ENCODE measurements at places on chromosomes 3 and 15.
A peak's percentile ranks its signal among the peaks of the same experiment; 100 is the strongest.

DNA sequence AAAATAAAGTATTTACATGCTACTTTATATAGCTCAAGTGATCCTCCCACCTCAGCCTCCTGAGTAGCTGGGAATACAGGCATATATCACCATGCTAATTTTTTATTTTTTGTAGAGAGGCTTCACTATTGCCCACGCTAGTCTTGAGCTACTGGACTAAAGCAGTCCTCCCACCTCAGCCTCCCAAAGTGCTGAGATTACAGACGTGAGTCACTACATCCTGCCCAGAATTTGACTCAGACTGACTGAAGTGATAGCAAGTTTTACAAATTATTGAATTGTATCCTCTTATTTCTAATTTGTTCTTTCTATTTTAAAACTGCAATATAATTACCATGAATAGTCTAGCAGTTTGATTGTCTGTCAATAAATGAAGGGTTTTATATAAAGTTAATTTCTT is 210.3 kb upstream of the CGNL1 start:
- no peak for DNase-seq

- no peak for DNase-seq
These were observed 452.4 kb downstream of the SHQ1 start for GRCh38 chr3:72395776-72396311.

DNA sequence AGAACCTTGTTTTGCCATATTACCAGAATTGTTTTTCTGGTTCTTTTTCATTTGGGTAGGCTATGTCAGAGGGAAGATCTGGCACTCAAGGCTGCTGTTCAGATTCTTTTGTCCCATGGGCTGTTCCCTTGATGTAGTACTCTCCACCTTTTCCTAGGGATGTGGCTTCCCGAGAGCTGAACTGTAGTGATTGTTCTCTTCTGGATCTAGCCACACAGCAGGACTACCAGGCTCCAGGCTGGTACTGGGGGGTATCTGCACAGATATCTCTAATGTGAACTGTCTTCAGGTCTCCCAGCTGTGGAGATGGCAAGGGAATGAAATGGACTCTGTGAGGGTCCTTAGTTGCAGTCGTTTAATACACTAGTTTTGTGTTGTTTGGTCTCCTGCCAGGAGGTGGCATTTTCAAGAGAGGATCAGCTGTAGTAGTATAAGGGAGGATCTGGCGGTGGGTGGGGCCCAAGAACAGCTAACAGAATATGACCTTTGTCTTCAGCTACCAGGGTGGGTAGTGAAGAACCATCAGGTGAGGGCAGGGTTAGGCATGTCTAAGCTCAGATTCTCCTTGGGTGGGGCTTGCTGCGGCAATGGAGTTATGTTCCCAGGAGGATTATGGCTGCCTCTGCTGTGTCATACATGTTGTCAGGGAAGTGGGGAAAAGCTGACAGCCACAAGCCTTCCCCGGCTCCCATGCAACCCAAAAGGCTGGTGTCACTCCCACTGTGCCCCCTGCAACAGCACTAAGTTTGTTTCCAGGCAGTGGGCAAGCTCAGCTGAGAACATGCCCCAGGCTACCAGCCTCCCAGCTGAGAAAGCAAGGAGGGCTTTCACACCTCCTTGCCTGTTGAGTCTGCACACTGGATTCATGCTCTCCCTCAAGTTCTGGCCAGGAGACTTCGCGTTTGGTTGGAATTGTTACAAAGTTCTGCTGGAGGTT is 252.5 kb downstream of the ISL2 start:
- DNase-seq, result no peak

- no peak for DNase-seq
These were observed 200.2 kb upstream of the GOLGA6L4 start for GRCh38 chr15:84035399-84035766.

DNA sequence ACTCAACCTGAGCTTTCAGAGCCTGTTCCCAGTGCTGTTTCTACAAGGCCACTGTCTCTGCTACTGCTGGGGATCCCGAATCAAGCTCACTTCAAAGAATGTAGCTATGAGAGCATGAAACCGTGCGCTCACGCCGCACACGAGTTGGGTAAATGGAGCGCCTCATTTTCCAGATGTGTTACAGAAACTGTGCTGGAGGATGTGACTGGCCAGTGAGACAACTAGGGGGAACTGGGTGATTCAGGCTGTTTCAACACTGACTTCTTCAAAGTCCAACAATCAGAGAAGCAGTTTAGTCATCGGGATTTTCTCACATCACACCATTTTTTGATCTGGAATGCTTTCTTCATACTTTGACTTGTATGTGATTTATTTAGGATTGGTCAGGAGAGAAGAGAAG is 3.5 kb downstream of the ZNF710 start:
- DNase-seq, result no peak

DNA sequence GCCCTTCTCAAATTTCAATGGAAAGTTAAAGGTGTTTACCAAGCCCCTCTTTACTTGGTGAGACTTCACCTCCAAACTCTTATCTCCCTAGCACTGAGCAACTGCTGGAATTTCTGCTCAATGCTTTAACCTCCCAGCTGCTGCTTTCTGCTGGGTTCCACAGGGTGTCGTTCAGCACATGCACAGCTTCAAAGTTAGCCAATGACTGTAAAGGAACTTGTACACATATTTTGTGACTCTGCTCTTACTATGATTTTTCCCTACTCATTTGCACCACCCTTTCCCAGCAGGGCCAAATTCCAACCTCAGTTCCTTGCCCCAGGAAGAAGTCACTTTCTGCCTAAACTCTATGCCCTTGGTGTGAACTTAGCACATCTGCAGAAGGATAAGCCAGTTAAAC is 89.7 kb downstream of the ULK4 start:
- no peak for DNase-seq

DNA sequence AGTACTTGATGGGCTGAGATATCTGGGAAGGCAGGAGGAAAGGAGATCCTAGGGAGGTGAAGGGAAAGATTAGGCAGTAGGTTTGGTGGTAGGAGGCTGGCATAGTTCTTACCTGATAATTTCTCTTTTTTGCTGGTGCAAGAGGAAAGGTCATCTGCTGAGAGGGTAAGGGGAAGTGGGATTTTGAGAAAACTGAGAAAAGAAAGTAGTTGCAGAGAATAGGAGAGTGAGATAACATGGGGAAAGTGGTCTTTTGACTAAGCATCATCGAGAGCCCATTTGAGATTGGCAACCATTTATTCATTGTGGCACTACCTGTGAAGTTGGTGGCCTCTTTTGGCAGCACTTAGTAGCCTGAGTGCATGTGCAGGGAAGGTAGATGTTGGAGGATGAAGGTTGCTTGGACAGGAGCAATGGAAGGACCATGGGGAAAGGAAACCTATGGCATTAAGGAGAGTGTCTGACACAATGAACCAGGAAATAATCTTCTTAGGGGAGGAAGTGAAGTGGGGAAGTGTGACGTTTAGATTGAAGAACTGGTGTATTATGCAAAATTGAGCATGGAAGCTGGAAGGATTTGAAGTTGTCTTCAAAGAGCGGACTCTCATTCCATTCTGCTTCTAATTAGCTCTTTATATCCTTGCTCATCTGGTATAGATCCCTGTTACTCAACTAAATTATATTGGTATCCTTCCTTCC is 21.9 kb upstream of the USP13 start:
- DNase-seq, result no peak

DNA sequence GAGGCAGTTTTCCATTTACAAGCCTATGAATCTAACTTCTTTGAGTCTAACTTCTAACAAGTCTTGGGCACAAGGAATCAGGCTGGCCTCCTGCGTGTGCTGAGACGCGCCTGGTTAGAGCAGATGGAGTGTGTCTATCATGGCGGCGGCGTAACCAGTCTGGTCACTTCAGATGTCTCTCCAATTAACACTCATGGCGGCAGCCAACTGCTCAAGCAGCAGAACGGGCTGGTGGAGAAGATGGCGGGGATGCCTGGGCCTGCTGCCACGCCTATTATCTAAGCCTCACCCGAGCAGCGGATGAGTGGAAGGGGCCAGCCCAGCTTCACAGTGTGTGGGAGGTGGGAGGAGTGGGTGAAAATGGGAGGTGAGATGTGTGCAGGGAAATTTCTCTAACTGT is 246.4 kb upstream of the TPRG1 start:
- DNase-seq, result no peak

- DNase-seq, result no peak
These were observed 476.9 kb downstream of the MECOM start for GRCh38 chr3:169186596-169186995.

GRCh38 chr15:56099311-56099710 is 105.9 kb upstream of the NEDD4 start:
- no peak for DNase-seq

- no peak for DNase-seq
These were observed 253.7 kb downstream of the ZBTB20 start for GRCh38 chr3:114893361-114893760.

- no peak for DNase-seq
These were observed 33.3 kb downstream of the LIPC start for GRCh38 chr15:58465070-58465469.

DNA sequence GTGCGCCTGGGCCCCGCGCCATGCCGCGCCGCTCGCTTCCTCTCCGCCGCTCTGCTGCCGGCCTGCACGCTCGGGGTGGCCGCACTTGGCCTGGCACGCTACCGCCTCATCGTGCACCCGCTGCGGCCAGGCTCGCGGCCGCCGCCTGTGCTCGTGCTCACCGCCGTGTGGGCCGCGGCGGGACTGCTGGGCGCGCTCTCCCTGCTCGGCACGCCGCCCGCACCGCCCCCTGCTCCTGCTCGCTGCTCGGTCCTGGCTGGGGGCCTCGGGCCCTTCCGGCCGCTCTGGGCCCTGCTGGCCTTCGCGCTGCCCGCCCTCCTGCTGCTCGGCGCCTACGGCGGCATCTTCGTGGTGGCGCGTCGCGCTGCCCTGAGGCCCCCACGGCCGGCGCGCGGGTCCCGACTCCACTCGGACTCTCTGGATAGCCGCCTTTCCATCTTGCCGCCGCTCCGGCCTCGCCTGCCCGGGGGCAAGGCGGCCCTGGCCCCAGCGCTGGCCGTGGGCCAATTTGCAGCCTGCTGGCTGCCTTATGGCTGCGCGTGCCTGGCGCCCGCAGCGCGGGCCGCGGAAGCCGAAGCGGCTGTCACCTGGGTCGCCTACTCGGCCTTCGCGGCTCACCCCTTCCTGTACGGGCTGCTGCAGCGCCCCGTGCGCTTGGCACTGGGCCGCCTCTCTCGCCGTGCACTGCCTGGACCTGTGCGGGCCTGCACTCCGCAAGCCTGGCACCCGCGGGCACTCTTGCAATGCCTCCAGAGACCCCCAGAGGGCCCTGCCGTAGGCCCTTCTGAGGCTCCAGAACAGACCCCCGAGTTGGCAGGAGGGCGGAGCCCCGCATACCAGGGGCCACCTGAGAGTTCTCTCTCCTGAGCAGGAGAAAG is 951 bp downstream of the GPR62 start:
- no peak for DNase-seq

GRCh38 chr15:56672721-56673120 is 60.6 kb downstream of the ZNF280D start:
- DNase-seq, result no peak

DNA sequence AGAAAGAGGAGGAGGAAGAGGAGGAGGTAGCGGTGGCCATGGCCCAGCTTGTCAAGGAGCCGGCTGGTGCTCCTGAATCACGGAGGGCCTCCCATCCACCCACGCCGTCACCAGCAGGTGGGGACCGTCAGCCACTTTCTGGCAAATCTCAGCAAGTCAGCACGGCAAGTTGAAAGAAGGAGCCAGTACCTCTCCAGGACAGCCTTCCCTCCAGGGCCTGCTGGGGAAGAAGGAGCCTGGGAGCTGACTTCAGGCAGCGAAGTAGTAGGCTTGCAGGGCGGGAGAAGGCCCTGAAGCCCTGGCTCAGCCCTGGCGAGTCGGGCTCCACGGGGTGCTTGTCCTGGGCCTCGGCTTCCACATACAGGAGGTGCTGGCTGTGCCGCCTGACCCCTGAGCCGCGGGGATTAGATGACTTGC is 99.2 kb upstream of the TRPM1 start:
- peak; percentile 43 for DNase-seq

- DNase-seq, result no peak
These were observed 225.2 kb downstream of the ADAMTS17 start for GRCh38 chr15:100116416-100117190.

GRCh38 chr15:67605871-67606270 is 63.4 kb downstream of the MAP2K5 start:
- no peak for DNase-seq

DNA sequence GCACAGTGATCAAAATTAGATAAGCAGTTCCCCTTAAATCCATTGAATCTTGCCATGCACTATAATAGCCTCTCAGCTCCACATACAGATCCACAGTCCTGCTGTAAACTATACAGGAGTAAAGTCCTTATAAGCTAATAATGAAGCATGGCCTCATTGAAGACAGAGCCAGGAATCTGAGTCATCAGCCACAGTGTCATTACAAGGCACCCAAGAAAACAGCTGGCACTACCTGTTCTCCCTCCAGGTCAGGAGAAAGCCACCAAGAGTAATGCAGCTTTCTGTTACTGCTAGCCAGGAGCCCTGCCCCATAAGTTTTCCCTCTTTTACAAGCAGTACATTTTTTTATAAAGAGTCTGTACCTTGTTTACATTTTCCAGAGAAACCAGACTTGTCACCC is 27.3 kb downstream of the WDR49 start:
- DNase-seq, result no peak

GRCh38 chr3:132145833-132146232 is 111.0 kb upstream of the CPNE4 start:
- no peak for DNase-seq

GRCh38 chr15:75721480-75721922 is 8.9 kb upstream of the CSPG4 start:
- no peak for DNase-seq

DNA sequence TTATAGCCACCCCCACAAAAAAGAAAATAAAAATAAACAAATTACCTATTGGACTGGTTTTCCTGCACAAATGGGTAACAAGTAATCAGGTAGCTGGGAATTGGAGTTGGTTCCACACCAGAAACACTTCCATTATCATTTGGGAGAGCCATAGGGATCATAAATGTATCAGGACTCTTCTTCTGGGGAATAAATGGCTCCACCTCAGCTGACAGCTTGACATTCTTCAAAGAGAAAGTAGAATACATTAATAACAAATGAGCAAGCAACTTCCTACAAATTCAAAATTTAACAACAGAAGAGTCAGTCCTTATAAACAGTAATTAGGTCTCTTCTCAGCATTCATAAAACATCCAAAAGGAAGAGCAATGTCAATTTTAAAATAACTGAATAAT is 8.7 kb downstream of the SECISBP2L start:
- no peak for DNase-seq

- DNase-seq, result no peak
These were observed 55.0 kb upstream of the NMNAT3 start for GRCh38 chr3:139732729-139733128.

DNA sequence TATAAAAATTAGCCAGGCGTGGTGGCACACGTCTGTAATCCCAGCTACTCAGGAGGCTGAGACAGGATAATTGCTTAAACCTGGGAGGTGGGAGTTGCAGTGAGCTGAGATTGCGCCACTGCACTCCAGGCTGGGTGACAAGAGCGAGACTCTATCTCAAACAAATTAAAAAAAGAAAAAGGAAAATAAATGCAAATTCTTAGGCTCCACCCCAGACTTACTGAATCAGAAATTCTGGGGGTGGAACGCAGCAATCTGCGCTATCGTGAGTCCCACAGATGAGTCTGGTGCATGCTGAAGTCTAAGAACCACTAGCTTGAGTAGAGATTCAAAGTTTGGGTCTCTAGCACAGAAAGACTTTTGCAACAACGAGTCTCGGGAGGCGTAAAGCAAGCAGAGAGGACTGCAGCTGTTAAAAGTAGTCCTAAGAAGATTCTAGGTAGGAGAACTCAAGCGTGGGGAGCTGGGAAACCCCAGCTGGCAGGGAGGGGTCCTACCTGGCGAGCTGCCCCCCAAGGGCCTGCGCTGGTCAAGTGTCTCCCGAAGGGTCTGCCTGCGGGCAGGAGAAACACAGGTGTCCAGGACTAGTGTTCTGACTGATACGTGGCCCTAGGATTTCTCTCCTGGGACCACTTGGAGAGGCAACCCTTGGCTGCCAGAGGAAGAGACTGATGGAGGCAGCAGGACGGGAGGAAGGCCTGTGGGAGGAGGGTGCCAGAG is 21.9 kb downstream of the CEP19 start:
- DNase-seq, result no peak
